NCI-H1436 treated with DMSO at 0.1 percent for 48 hours (cell line): ENCODE measurements at places on chromosomes 11 and 22.

- no peak for DNase-seq
Observed at GRCh38 chr11:62333768-62334167, 3.5 kb upstream of the ASRGL1 start.

DNA sequence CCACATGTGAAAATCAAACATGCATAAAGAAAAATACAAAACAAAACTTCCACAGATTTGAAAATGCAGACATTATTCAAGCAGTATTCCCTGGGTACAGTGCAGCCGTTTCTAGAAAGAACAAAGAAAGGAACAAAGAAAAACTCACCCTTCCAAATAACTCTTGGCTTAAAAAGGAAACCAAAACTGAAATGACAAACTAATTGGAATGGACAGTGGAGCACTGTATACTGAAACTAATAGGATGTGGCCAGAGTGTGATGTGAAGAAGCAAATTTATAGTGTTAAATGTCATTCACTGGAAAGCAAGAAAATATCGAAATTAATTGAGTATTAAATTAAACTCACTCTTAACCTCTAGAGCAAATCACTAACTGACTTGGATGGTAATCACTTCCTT is 55.4 kb downstream of the QSER1 start:
- no peak for DNase-seq

GRCh38 chr11:75789521-75789920 is 20.9 kb downstream of the DGAT2 start:
- DNase-seq: no peak

DNA sequence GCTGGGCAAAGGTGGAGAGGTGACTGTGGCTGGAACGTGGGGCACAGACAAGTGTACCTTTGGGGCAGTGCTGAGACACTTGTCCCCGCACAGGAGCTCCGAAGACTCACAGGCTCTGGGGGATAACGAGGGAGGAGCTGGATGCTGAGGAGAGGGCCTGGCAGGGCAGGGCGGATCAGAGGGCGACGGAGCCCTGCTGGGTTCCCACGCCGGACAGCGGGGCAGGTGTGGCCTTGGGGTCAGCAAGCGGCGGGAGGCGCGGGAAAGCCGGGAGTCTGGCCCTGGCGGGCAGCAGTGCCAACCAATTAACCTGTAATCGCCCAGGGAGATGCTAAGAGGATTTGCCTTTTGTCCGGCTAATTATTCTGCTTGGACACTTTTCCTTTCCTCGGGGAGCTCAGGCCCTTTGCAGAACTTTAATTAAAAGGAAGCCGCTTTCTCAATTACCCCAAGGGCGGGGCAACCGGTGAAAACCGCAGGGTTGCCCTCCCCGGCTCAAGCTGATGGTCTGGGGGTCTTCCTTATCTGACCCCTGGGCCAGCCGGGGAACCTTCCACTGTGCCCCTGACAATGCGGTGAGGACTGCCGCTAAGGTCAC is 71.5 kb downstream of the WNT7B start:
- no peak for DNase-seq

DNA sequence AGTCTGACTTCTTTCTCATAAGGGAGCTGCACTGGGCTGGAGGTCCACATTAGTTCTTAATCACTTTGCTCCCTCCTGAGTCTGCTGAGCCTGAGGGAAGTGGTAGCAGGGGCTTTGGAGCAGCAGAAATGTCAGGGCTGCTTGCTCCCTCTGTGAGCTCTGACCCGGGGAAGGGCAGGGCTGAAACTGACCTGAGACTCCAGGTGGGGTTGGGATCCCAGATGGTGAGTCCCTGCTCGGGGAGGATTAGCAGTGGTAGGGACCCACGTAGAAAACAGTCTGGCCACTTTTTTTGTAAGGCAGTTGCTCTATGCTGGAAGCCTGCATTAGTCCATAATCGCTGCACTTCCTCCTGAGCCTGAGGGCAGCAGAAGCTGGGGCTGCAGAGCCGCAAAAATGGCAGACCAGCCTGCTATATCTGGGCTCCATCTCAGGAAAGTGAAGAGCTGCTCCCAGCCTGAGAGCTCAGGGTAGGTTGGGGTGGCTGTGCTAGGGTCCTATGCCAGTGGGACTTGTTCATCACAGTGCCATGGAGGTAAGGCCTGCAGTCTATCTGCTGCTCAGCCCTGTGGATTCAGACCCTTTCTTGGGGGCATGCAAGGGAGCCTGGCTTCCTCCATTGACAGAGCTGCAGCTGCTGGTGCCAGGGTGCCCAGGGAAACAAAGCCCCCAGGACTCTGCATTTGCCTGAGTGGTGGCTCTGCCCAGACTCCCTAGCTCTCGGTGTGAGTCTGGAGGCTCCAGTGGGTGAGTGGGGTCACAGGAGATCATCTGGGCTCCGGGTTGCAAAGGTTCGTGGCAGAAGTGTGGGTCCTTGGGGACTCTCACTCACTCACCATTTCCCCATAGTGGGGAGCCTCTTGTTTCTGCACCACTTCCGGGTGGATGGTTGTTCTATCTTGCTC is 854.3 kb downstream of the LUZP2 start:
- DNase-seq: no peak

DNA sequence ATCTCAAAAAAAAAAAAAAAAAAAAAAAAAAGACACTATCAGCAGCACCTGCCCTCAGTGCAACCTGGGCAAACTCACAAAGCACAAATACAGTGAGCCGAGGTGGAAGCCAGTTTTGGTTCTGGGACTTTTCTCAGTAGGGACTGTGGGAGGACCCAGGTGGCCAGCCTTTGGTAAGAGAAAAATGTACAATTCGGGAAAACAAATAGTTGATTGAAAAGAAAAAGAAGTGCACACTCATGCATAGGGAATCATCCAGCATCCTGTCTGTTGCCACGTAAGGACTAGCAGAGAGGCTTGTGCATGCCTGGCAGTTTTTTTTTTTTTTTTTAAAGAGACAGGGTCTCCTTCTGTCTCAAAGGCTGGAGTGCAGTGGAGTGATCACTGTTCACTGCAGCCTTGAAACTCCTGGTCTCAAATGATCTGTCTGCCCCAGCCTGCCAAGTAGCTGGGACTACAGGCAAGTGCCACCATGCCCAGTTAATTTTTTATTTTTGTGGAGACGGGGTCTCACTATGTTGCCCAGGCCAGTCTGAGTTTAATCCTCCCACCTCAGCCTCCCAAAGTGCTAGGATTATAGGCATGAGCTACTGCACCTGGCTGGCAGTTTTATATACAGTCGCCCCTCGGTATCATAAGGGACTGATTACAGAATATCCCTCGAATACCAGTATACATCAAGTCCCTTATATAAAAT is 36.7 kb downstream of the TPST2 start:
- DNase-seq: no peak

- DNase-seq: no peak
Observed at GRCh38 chr11:7657306-7658025, 15.8 kb downstream of the CYB5R2 start.

GRCh38 chr22:24503137-24503842 is 8.2 kb downstream of the UPB1 start:
- DNase-seq: no peak

DNA sequence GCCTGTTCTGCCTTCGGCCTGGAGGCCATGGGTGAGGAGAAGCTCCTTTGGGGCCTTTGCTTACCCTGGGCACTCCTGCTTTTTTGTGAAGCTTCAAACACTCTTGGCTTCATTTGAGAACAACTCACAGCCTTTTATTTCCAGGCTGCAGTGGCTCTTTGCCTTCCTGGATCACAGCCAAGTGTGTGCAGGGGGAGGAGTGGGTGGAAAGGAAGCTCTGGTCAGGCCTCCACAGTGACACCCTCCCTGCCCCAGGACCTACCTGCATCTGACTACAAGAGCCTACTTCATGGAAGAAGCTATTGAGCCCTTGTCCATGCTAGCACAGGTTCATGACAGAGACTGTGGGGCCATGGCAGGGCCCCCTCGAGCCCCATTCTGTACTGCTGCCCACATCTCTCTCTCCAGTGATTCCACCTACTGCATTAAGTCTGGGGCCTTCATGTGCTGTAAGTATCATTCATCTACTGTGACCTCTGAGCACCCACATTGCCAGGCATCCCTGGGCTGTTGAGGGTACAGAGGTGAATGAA is 52.3 kb downstream of the GAB4 start:
- DNase-seq: no peak

GRCh38 chr11:76318744-76319384 is 62.1 kb downstream of the THAP12 start:
- no peak for DNase-seq

- no peak for DNase-seq
Observed at GRCh38 chr11:65274735-65275682, 13.2 kb downstream of the POLA2 start.

GRCh38 chr22:25829808-25830777 is 88.1 kb downstream of the MYO18B start:
- no peak for DNase-seq

GRCh38 chr11:120060512-120060911 is 77.4 kb downstream of the TRIM29 start:
- no peak for DNase-seq
